ENCODE measurements at places on chromosomes 4 and X.

GRCh38 chrX:57607295-57608187, 15.7 kb downstream of the ZXDB start:
- H3K4me3 ChIP-seq = no peak overlapping the region
- no peak overlapping the region for H3K27ac ChIP-seq
- no peaks in the 10 kb centered on the region for H3K4me1 ChIP-seq
- no peaks in the 10 kb centered on the region for H3K27me3 ChIP-seq
- H3K36me3 ChIP-seq = no peaks in the 10 kb centered on the region
- ATAC-seq = no peak

- H3K27ac ChIP-seq = no peak overlapping the region
- H3K4me3 ChIP-seq = no peak overlapping the region
- H3K36me3 ChIP-seq = no peaks in the 10 kb centered on the region
- ATAC-seq = no peak
- H3K4me1 ChIP-seq = no peaks in the 10 kb centered on the region
- H3K27me3 ChIP-seq = no peaks in the 10 kb centered on the region
Observed at GRCh38 chrX:145923376-145923775, 105.7 kb downstream of the SLITRK2 start.

GRCh38 chr4:42995343-42995944, 102.9 kb downstream of the GRXCR1 start:
- H3K27ac ChIP-seq = no peak overlapping the region
- ATAC-seq = no peak
- H3K4me3 ChIP-seq = no peak overlapping the region

GRCh38 chr4:69830560-69831269, 29.2 kb downstream of the SULT1E1 start:
- no peak overlapping the region for H3K27ac ChIP-seq
- peaks cover 4% of the 10 kb centered on the region for H3K4me1 ChIP-seq
- no peak for ATAC-seq
- H3K4me3 ChIP-seq = no peak overlapping the region
- H3K36me3 ChIP-seq = no peaks in the 10 kb centered on the region

DNA sequence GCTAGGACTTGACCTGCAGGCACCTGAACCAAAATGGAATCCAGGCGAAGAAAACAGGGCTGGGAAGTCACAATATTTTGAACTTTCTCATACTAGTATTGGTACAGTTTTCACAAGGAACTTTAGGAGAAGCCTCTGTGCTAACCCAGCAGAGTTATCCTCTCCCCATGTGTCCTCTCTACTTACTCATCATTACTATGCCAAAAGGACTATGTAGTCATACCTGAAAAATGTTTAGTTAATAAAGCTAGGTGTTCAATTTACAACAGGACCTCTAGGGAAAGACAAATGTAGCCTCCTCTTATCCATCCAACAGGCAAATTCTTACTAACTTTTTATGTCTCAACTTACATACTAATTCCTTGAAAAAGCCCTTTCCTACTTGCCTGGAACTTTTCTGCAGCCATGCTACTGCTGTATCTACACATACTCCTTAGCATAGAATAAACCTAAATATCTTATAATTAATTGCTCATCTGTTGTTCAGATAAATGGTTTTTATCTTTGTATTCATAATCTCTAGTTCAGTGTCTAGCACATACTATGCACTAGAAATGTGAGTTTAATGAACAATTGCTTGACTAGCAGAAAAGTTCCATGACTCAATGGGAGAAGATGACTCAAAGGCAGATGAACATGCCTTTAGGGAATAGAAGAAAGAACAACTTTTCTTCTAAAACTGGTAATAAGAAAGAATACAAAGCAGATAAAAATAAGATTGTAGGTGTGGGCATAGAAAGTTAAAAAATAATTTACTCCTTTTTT, 215.5 kb upstream of the VEGFC start:
- no peak overlapping the region for H3K27ac ChIP-seq
- no peaks in the 10 kb centered on the region for H3K27me3 ChIP-seq
- H3K4me1 ChIP-seq = no peaks in the 10 kb centered on the region
- H3K4me3 ChIP-seq = no peak overlapping the region

GRCh38 chr4:104462641-104463040, 32.1 kb downstream of the CXXC4 start:
- no peaks in the 10 kb centered on the region for H3K36me3 ChIP-seq
- no peak overlapping the region for H3K27ac ChIP-seq
- no peak overlapping the region for H3K4me3 ChIP-seq
- peaks cover 9% of the 10 kb centered on the region for H3K27me3 ChIP-seq
- ATAC-seq = no peak

DNA sequence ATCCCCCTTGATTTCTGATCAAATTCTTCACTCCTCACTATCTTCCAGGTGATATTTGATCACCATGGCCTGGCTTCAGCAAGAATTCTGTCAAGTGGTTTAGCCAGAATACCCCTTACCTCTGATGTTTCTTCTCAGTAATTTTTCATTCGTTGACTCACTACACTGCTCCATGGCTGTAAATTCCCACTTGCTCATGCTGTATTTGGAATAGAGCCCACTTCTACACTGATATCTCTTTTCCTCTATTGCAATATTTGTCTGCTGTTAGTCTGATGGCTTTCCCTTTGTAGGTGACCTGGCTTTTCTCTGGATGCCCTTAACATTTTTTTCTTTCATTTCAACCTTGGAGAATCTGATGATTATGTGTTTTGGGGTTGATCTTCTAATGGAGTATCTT, 73.9 kb upstream of the DIPK2B start:
- no peak overlapping the region for H3K4me3 ChIP-seq
- H3K4me1 ChIP-seq = no peaks in the 10 kb centered on the region
- H3K27me3 ChIP-seq = peaks cover 4% of the 10 kb centered on the region
- no peak overlapping the region for H3K27ac ChIP-seq
- H3K36me3 ChIP-seq = no peaks in the 10 kb centered on the region

DNA sequence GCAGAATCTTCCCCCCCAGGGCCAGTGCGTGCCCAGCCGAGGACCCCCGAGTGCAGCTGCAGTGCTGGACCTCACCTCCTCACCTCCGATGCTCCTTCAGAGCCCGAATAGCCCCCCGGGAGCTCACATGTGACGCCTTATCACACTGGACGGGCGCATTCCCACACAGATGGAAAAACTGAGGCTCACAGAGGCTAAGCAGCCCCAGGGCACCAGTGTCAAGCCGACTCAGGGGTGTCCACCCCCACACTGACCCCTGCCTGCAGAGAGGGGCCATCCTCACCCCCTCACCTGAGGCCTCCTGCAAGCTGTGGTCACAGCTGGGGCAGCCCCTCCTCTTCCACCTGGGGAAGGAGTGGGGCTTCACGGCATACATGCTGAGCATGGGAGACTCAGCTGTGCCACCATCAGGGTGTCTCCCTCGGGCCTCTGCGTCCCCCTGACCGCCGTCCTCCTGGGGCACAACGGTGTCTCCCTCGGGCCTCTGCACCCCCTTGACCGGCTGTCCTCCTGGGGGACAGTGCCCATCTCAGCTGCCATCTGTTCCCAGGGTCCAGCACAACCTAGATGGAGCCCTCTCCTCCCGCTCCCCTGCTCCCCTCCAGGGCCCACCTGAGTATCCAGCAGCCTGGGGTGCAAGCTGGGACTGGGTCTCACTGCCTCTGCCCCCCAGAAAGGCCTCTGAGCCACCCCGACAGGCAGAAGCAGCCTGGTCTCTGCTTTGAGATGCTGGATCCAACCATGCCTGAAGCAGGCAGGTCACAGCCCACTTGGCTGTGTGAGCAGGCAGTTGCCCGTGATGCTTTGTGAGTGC, 85.3 kb upstream of the NKX1-1 start:
- no peaks in the 10 kb centered on the region for H3K36me3 ChIP-seq
- no peak overlapping the region for H3K4me3 ChIP-seq
- no peak for ATAC-seq

GRCh38 chrX:135421932-135422809, at the start of gene SMIM10L2A:
TSS of gene SMIM10L2A (plus strand) at chrX:135421944. CDS start at chrX:135422132, 188 bp downstream.
- peaks cover 3% of the 10 kb centered on the region for H3K4me1 ChIP-seq
- no peaks in the 10 kb centered on the region for H3K27me3 ChIP-seq
- peak; percentile 73 for ATAC-seq
- H3K4me3 ChIP-seq = peak within 1 kb of the TSS; percentile 72
- H3K27ac ChIP-seq = no peak within 1 kb of the TSS
- no peaks in the 10 kb centered on the region for H3K36me3 ChIP-seq

DNA sequence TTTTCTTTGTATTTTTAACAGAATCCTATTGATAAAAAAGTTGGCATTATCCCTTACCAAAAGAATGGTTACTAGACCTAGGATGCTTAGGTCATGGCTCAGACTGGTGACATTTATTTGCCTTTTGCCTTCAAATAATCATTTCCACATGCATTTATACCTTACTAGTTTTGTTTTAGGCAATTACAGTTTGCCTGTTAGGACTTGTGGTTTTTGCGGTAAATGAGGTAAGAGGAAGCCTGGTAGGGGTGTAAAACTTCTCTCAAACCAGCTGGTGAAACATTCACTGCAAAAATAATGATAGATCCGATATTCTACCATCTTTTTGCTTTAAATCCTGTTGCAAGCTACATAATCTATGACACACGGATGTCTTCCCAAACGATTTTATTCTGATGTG, 12.1 kb downstream of the LAMP2 start:
- H3K4me3 ChIP-seq = peak overlapping the region; percentile 48
- peaks cover 14% of the 10 kb centered on the region for H3K4me1 ChIP-seq
- no peak overlapping the region for H3K27ac ChIP-seq
- H3K27me3 ChIP-seq = no peaks in the 10 kb centered on the region
- peaks cover 35% of the 10 kb centered on the region for H3K36me3 ChIP-seq
- ATAC-seq = peak; percentile 42

DNA sequence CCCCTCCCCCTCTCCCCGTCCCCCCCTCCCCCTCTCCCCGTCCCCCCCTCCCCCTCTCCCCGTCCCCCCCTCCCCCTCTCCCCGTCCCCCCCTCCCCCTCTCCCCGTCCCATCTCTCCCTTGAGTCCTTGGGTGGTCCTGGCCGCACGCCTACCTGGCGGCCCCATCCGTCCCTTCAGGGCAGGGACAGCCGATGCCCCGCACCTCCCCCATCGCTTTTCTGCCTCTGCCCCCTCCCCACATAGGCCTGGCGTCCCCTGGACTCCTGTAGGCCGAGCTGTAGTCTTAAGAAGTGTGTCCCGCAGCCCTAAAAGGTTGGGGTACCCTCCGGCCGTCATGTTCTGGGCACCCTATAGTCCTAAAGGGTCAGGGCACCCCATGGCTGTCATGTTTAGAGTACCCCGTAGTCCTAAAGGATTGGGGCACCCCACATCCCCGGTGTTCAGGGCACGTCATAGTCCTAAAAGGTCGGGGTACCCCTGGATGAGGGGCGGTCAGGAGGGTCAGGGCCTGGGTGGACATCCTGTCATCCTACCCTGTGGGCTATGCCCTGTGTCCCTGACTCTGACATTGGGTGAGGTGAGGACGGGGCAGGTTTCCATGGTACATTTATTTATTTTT, 10.8 kb upstream of the GTPBP6 start:
- no peak overlapping the region for H3K4me3 ChIP-seq
- ATAC-seq = no peak
- H3K36me3 ChIP-seq = no peaks in the 10 kb centered on the region

Measured in activated T-helper 17 cell treated with anti-CD3 and anti-CD28 coated beads, Interleukin-2, amount 50 U/mL, for 72 hours (primary cell).